ENCODE measurements at places on chromosomes 12 and 14. TPM values are rescaled to one million over a fixed set of nuclear protein-coding genes. Genes with fewer than 3 reads are reported as not detected.
A peak's percentile ranks its signal among the peaks of the same experiment; 100 is the strongest.

The RASSF9 gene
- 0.38 TPM for total RNA-seq

The PPP4R3A gene
- total RNA-seq: 67.1 TPM

The SLC10A1 gene
- total RNA-seq: 1.5 TPM

The L3HYPDH gene
- 71.5 TPM for total RNA-seq

DNA sequence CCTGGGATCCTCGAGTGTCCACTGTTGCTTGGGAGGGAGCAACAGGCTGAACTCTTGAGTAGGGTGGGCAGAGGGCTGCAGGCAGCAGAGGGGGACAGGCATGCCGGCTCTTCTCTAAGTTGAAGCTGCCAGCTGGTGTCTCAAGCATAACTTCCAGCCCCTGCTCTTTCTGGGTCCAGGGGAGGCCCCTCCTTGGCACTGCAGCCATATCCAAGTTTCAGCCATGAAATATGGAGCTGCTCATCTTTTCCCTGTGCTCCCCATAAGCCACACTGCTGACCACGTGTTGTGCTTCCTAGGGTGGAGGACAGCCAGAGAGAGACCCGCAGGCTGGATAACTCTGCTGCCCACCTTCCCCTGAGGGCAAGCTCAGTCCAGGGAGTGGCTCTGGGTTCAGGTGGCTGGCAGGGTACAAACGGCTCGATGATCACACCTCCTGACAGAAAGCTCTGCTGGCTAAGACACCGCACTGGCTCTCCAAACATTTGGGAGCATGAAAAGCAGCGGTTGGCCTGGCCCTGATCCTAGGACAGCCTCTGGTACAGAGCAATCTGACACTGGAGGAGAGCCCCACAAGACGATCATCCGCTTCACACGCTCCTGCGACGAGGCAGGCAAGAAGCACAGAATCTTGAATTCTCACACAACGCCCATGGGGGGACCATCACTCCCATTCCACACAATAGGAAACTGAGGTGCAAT lies 79.6 kb downstream of the PITPNM2 start:
- no peak for ATAC-seq

DNA sequence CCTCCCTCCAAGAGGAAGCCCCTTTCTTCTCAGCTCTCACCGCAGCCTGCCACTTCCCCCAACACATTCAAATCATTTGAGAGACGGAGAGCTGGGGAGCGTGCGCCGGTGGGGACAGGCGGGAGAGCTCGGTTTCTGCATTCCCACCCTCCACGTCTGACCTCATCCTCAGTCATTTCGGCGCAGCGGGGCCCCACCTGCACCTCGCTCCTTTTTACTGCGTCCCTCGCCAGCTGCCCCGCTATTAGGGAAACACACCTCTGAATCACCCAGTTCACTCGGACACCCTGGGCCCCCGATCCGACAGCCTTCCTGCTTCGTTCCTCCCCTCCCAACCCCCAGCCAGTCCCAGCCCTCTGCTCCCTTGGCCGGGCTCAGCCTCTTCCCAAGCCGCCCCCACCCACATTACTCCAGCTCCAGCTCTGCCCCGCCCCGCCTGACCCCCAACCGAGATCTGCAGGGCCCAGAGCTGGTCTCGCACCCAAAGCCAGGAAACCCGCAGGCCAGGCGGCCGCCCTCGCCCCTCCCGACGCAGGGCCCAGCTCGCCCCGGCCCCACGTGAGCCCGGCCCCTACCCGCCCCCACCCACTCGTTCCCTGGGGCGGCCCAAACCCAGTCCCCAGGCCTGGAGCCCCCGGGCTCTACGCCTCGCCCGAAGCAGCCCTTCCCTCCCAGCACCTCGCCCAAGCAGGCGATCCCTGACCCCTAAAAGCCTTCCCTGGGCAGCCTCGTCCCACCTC lies 783 bp downstream of the CORO1C start:
- peak; percentile 14 for ATAC-seq

DNA sequence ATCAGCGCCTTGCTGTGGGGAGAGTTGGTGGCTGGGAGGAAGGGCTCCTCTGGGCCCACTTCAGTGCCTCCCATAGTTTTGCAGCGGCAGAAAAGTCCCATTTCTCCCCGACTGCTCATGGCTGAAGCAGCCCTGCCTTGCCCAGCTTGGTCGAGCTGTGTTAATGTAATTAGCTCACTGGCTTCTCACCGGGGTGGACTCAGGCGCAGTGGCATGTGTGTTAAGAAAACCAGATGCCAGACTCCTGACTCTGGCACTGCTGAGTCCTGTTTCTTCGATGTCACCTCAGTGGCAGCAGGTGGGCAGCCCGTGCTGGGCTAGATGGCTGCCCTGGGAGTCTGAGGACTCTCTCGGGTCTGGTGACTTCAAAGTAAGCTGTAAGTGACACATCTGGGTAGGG lies 47.4 kb downstream of the CHST11 start:
- no peak for ATAC-seq

DNA sequence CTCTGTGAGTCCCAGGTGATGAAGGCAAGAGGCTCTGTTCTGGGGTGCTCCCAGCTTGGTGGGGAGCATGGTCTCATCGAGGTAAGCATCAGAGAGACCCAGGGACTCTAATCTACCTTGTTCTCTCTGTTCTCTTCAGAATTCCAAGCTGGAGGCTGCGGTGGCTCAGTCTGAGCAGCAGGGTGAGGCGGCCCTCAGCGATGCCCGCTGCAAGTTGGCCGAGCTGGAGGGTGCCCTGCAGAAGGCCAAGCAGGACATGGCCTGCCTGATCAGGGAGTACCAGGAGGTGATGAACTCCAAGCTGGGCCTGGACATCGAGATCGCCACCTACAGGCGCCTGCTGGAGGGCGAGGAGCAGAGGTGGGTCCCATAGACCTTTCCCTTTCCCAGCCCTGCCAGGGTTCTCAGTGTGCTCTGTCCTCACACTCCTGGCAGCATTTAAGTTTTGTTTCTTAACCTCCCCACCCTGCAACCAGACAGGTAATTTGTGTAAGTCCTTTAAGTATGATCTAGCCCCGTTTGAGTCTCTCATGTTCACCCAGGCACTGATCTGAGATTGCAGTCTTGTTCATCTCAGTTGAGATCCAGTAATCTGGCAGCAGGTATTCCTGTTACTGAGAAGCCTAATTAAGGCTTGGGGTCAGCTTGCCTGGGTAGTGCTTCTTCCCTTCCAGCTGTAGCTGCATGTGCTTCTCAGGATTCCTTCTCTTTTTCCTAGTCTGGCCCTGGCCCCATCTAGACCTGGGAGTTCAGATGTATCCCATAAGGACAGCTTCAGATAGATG lies 14.8 kb upstream of the KRT81 start:
- no peak for ATAC-seq

GRCh38 chr12:25376407-25376806 lies 125.7 kb upstream of the KRAS start:
- no peak for ATAC-seq

DNA sequence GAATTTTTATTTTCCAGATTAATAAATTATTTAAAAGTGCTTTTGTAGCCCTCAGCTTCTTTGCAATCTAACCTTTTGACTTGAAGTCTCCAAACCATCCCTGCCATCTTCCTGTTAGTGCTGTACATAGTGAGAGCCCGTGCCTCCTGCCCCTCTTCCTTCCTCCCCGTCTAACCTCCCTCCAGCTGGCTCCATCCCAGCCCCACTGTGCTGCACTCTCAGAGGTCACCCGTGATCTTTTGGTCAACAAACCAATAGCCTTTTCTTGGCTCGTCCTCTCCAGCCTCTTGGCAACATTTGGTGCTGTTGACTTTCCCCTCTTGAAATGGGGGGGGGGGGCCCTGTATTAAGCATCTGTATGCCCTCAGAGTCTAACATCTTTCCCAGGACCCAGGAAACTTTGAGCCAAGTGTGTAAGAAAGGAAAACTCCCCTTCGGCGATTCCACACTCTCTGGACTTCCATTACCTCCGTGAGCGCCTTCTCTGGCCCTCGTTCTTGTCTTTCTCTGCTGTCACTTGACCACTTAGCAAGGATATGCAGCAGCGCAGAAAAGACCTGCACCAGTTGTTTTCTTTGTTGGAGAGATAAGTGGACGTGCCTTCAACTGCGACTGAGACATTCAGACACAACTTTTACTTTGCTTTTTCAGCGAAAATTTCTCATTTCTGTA lies 44.1 kb downstream of the FBXW8 start:
- ATAC-seq: no peak
